ENCODE measurements at places on chromosomes 16 and 17.

GRCh38 chr17:31494259-31495021 lies 103.0 kb downstream of the RAB11FIP4 start:
- DNase-seq = no peak

DNA sequence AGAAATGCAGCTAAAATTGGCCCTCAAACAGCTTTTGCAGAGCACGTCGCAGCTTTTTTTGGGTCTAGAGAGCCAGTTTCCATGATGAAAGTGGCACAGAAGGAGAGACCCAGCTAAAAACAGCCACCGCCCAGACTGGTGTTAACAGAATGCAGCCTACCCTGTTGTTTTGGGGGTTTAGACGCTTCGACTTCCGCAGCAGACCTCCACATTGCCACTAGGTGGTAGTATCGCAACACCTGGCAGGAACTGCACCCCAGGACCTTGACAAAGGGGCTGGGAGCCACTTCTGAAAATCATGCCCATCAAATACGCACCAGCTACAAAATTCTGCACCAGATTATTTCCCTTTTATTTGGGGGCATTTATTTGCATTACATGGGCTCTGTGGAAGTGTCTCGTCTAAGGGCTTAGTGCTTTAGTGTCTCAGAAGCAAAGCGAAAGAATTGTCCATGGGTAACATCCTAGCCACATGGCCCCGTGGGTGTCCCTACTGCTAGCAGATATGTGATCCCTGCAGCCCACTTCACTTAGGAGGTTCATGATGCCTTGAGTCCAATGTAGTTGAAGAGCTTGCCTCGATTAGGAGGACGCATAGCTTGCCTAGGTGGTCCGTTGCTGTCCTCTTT lies 167.1 kb downstream of the HAPSTR1 start:
- no peak for DNase-seq

DNA sequence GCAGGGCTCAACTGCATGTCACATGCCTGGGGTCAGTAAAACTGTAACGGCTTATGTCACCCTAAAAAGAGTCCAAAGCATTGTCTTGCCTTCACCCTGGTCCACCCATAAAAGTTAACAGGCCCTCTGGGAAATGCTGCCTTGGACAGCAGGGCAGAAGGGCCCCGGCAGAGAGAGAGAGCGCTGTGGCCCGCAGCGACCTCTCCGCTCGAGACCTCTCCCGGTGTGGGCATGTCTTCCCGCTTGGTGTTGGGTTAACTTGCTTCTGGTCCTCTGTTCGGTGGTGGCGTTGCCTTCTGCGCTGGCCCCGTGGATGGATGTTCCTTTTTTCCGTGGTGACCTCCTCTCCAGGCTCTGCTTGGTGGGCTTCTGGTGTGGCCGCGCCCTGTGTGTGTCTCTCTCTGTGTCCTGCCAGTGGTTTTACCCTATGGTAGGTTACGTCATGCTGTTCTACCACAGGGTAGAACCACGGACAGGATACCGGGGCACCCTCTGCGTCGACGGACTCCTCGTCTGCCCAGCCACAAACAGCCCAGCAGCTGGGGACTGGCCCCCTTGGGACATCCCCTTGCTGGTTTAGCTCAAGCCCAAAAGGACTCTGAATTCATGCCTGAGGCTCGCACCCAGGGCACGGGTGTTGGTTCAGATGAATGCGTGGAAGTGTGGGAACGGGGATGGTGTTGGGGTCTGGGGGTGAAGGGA lies 18.3 kb upstream of the CLEC18A start:
- no peak for DNase-seq

DNA sequence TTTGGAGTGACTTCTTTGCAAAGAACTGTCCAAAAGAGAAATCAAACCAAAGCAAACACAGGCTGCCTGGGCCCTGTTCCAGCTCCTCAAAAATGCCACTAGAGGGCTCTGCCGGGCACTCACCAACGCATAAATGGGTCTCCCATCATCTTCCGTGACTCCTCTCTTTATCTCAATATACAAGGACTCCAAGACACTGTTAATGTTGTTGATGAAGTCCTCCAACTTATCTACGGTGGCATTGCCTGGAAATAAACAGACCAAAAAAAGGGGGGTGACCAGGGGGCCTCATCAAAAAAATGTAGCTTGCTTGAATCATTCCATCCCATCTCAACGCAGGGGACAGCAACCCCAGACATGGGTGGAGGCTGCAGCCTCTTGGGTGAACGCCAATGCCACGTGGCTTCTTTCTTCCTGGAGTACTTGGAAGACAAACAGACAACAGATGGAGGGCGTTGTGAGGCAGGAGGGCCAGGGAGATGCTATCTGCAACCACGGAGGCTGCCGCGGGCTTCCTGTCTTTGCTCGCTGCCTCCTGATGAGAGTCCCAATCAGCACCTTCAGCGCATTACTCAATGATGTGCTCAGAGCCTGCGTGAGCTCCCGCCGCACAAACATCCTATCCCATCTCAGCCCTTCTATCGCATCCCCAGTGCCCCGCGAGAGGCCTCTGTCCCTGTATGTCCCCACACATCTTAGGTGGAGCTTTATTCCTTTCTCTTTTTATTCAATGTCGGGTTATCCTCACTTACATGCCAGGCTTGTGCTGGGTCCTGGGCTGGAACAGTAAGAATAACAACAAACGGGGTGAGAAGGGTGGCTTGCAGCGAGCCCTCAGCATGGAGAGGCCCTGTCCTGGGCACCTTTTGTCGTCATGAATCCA lies 32.0 kb downstream of the KDM8 start:
- no peak for DNase-seq

DNA sequence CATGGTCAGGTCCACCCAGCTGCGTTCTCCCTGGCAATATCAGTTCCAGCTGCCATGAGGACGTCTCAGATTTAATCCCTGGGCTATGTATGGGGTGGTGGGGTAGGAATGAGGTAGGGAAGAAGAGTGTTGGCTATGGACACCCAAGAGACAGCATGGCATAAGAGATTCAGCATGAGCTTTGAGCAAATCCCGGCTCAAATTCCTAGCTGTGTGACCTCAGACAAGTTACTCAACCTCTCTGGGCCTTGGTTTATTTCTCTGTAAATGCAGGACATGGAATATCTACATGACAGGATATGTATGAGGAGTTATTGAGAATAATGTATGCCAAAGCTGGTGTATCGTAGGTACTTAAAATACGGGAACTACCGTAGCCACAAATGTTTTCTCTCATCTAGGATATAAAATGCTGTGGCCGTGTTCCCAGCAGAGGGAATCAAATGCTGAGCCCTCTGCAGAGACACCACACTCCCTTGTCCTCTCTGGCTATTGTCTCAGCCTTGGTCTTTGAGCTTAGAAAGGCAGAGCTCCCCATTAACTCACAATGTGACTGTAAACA lies 17.8 kb upstream of the LHX1 start:
- no peak for DNase-seq

DNA sequence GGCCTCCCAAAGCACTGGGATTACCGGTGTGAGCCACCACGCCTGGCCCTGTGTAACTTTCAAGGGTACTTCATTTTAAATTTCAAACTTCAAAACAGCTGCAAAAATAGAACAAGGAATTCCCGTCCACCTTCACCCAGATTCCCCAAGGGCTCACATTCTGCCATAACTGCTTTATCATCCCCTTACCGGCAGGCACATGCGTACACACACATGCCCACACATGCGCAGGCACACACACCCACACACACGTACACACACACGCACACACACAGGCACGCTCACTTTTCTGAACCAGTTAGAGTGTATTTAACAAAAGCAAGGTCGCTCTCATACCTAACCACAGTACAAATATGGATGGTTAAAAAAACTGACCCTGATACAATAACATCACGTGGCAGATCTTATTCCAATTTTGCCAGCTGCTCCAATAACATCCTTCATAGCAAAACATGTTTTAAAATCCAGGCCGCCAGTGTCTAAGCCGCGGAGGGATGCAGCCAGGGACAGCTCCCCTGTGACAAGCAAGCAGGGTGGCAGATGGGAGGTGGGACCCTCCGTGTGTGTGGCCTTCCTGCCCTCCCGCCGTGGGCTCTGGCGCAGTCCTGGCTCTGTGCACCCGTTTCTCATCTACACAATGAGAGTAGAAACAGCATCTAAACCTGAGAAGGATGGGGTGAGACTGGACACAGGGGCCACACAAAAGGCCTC lies 23.1 kb downstream of the PDIA2 start:
- no peak for DNase-seq

DNA sequence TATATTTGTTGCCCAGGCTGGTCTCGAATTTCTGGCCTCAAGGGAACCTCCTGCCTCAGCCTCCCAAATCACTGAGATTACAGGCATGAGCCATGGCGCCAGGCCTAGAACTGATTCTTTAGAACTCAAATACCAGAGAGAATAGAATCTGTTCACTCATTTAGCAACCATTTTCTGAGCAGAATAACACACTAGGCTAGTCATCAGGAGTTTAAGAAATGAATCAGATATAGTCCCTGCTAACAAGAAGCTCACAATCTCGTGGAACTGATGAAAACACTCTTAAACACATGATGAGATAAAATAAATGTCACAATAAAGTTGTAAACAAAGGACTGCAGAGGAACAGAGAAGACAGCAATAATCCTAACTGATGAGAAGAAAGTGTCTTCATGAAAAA lies 55.8 kb upstream of the ADCY9 start:
- no peak for DNase-seq
